ENCODE measurements at places on chromosomes 12 and 14.
A peak's percentile ranks its signal among the peaks of the same experiment; 100 is the strongest.

GRCh38 chr14:103546652-103547454 lies 15.6 kb downstream of the BAG5 start:
- no peak for DNase-seq

DNA sequence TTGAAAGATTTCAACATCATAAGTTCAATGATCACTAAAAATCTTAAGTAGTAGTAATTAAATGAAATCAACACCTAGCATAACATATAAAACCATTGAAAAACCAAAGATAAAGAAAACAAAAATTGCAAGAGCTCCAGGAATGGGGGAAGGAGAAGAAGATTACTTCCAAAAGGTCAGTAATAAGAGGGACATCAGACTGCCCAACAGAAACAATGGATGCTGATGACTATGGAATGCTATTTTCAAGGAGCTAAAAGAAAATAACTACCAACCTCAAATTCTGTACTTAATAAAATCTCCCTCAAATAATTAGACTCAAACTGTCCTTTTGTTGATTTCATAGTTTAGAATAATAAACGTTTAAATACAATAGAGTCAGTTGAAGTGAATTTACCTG lies 314.5 kb upstream of the LMO3 start:
- DNase-seq: no peak

- no peak for DNase-seq
Measured at GRCh38 chr12:11837216-11837934, 187.9 kb downstream of the ETV6 start.

DNA sequence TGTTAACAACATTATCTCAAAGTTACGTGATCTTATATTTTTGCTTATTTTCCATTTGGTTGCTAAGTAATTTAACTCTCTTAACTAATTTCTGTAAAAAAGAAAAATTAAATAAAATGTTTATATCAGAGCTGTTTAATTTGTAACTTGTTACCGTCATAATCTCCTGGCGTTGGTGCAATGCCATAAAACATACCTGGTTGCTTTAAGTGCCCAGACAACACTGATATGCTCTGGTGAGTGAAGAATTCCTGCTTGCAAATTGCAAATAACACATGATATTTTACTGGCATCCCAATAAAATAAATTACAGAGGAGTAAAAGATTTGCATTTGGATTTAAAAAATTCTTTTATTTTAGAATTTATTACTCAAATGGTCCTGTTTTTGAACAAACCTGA lies 640.1 kb upstream of the MIS18BP1 start:
- DNase-seq: no peak

- DNase-seq: no peak
Measured at GRCh38 chr14:51652168-51653078, 713 bp downstream of the FRMD6 start.

- no peak for DNase-seq
Measured at GRCh38 chr12:51131745-51132521, 41.0 kb downstream of the TFCP2 start.

DNA sequence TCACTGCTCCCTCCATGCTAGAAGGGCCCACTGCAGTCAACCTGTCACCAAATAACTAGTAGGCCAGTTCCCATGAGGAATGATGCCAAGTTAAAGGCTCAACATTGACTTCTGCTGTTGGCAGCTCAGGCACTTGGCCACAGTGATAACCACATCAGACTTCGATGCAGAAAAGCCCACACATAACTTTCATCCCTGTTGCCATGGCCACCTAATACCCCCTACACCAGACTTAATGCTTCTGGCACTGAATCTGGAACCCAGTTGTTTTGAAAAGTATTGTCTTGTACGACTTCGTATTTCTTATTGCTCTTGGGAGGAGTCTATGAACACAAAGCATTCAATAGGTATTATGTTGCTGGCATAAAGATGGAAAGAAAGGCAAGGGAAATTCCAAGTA lies 44.3 kb upstream of the HELB start:
- no peak for DNase-seq

DNA sequence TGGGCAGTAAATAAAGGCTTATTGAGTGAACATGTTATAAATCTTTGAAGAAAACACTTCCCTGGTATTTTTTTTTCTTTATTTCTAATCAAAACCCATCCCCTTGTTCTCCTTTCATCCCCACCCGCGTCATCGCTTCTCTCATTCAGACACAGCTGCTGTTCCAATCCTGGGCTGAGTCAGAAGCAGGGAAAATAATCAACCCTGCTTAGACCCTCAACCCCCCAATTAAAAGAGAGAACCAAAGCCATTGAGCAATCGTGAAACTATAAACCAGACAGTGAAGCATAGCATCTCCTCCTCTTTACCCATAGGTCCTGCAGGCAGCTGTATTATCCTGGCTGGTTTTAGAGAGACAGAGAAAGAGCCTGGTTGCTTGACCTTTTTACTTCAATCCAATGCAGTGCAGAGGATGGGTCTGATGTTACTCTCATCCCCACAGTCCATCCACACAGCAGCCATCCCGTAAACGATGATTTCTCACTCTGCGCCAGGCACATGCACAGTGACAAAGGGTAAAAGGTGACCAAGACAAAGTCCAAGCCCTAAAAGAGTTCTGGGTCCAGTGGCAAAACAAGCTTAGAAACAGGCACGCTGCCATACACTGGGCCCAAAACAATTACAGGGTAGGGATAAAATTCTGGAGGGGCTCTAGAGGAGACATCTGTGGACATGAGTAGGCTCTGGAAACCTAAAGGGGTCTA lies 238.3 kb downstream of the GALC start:
- no peak for DNase-seq

DNA sequence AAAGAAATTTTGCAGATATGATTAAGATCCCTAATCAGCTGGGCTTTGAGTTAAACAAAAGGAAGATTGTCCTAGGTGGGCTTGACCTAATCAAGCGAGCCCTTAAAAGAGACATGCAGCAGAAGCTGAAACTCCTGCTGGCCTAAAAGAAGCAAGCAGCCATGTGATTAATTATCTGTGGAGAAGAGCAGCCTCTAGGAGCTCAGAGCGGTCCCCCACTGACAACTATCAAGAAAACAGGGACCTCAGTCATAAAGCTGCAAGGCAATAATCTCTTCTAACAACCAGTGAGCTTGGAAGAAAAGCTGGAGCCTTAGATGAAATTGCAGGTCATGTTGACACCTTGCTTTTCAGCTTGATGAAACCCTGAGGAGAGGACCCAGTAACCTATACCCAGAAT lies 288.9 kb upstream of the CLEC14A start:
- no peak for DNase-seq

- DNase-seq: no peak
Measured at GRCh38 chr14:100857923-100858837, 32.3 kb downstream of the MEG3 start.

DNA sequence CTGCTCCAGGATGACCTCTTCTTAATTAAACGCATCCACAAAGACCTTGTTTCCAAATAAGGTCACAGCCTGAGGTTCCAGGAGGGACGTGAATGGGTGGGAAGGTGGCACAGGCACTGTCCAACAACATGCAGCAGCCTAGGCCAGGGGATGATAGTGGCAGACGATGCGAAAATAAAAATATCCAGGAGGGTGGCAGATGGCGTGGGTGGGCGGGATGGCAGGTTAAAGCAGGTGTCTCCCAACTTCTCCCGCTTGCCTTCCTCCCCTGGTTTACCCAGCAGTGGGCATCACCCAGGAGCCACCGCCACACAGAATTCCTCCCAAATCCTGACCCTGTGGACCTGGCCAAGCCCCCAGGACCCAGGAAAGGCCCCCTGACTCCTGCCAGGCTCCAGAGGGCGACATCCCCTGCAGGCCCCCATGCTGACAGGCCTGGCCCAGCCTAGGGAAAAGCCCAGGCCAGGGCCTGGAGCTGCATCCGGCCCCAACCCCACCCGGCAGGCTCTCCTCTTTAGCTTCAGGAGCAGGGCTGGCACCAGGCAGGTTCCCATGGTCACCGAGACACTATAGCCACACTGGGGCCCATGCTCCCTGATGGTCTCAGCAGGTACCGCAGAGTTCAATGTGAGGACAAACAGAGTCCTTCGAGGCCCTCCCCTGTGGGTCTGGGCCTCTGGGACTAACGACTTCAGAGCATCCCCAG lies 9.7 kb downstream of the NCOR2 start:
- no peak for DNase-seq

GRCh38 chr12:67716817-67717216 lies 68.3 kb downstream of the DYRK2 start:
- no peak for DNase-seq

GRCh38 chr14:65650826-65651225 lies 238.3 kb downstream of the FUT8 start:
- no peak for DNase-seq

DNA sequence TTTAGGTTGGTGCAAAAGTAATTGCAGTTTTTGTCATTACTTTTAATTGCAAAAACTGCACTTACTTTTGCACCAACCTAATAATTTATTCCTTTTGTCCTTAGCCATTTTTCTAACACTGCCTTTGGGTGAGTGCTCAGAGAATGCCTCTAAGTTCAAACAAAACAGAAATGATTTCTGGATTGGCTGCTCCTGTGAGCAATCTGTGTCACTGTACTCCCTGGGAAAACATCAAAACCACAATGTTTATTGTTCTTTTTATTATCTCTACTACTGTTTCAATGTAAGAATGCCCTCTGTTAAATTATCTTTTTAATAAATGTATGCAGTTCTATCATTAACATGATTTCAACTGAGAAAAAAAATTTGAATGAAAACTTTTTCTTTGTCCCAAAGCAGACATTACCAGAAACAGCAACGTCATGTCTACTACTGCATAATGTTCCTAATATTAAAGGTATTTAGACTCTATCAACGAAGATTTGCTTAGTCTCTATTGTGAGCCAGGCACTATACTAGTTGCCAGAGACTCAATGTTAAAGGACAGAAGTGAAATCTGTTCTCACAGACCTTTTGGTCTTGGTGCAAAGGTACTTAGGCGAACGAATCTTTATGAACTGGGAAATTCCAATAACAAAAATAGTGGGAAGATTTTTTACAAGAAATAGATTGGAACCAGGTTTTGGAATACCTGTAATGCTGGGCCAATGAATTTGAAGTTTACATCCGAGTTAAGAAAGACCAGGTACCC lies 6.2 kb downstream of the SLC41A2 start:
- DNase-seq: no peak

GRCh38 chr14:35418093-35418492 lies 13.5 kb upstream of the NFKBIA start:
- no peak for DNase-seq

- no peak for DNase-seq
Measured at GRCh38 chr14:51386983-51387735, 147.1 kb downstream of the TMX1 start.

GRCh38 chr12:15496738-15497137 lies 174.4 kb downstream of the PTPRO start:
- no peak for DNase-seq

- DNase-seq: peak; percentile 12
Measured at GRCh38 chr12:57898308-57898970, 42.9 kb upstream of the ATP23 start.

DNA sequence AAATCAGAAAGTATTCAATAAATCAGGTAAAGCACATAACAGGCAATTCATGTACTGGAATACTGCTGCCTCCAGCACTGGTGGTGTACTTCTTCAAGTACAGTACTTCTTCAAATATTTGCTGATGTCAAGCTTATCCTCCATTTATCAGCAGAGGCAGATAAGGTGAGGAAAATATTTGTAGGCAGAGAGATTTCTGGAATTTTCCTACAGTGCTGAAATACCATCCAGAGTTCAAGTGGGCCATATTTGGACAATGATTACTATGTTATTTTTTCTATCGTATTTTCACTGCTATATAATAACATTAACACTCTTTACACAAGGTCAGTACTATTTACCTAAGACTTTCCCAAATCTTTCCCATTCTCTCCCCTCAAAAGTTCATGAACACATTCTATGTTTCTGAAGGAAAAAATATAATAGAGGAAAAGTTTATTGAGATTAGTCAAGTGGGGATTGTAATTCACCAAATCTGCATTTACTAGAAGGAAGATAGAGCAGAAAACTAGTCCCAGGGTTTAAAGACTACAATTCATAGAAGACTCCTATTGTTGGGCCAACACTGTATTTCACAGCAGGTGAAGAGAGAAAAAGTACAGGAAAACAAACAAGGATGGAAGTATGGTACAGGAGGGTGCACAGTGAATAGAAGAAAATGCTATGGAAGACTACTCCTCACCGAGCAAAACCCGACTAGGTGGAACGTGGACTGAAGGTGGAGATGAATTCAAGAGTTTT lies 141.1 kb downstream of the PAWR start:
- no peak for DNase-seq

GRCh38 chr14:44620121-44621019 lies 113.3 kb upstream of the FSCB start:
- no peak for DNase-seq

DNA sequence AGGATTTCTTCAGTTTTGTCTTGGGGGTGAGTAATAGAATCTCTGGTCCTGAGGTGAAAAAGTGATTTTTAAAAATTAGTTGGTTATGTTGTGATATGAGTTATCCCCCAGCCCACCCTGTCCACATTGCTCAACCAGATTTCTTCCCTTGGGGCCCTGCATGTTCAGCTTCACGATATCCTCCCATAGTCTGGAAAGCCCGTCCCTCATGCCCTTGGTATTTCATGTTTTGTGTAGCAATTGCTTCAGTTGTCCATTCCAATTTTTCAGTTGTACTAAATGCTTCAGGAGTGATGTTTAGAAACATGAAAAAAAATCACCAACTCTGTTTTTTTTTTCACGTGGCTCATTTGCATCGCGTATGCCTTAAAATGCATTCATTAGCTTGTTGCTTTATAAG lies 17.5 kb upstream of the BICD1 start:
- no peak for DNase-seq

DNA sequence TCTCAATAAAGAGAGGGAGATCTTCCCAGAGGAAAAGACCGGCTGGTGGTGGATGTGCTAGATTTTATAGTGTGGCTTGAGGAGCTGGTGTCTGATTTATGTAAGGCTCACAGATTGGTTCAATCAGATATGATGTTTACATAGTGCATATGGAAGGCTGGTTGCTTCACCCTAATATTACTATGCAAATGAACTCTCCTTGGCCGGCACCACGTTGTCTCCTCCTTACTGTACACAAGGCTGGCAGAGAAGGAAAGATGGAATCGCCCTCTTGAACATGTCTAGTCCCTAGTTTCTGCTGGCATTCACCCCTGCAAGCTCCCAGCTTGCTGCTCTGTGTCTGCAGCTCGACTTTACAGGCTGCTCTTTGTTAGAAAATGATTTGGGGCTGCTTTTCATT lies 8.9 kb downstream of the FAM186A start:
- DNase-seq: no peak

DNA sequence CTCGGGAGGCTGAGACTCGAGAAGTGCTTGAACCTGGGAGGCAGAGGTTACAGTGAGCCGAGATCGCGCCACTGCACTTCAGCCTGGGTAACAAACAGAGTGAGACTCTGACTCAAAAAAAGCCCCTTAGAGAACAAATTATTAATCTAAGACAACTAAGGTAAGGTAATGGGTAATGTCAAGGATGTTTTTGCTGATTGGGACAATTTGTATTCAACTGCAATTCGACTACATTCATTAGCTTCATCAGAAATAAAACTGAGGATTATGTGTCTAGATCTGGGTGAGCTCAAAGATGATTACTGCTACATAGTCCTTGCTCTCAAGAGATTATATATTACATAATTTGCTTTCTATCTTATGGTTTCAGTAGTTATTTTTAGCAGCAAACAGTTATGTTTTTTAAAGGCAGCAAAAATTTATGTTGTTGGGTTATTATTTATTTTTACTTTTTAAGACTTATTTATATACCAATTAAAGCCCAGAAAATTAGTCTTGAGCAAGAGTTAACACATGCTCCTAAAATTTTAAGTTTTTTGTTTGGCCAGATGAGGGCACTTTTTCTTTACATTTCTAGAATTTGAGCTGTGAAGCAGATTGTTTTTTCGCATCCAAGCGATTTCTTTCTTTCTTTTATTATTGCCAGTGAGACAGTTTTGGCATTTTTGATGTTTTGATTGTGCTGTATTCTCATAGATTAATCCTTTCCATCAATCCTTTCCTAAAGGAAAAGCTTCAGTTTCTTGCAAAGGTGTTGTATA lies 52.3 kb downstream of the PLEKHA5 start:
- DNase-seq: peak; percentile 20

Data from inflammatory macrophage treated with lipopolysaccharide for 1 hour (primary cell).